ENCODE measurements at places on chromosomes 11 and 22. TPM values are rescaled to one million over a fixed set of nuclear protein-coding genes. Genes with fewer than 3 reads are reported as not detected.

The RIMBP3B gene
- total RNA-seq, result not detected

The MYOD1 gene
- not detected for total RNA-seq

The GGTLC3 gene
- total RNA-seq, result not detected

The VSIG10L2 gene
- not detected for total RNA-seq

DNA sequence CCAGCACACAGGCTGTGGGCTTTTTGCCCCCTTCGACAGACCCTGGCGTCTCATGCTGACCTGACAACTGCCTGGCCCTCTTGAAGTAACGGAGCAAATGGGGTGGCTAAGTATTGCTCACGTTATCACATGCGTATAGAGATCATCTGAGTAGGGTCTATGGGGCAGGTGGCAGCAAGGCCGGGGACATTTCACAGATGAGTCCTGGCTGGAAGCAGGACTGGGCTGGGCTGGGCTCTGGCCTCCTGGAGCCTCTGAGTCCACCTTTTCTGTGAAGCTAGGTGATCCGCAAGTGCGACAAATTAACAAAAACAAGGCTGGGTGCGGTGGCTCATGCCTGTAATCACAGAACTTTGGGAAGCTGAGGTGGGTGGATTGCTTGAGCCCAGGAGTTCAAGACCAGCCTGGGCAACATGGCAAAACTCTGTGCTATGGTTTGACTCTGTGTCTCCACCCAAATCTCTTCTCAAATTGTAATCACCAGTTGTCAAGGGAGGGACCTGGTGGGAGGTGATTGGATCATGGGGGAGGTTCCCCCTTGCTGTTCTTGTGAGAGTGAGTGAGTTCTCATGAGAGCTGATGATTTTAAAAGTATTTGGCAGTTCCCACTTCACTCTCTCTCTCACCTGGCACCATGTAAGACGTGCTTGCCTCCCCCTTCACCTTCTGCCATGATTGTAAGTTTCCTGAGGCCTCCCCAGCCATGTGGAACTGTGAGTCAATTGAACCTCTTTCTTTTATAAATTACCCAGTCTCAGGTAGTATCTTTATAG is 122.0 kb downstream of the MPPED1 start:
- DNase-seq, result no peak

GRCh38 chr11:100543386-100543785 is 143.7 kb upstream of the ARHGAP42 start:
- DNase-seq, result no peak

- no peak for DNase-seq
Measured at GRCh38 chr11:118834427-118835028, 43.6 kb upstream of the DDX6 start.

GRCh38 chr11:86212019-86212611 is 32.4 kb upstream of the EED start:
- no peak for DNase-seq

- DNase-seq, result no peak
Measured at GRCh38 chr11:131179836-131180235, 190.6 kb upstream of the NTM start.

GRCh38 chr11:63273685-63274084 is 30.3 kb upstream of the SLC22A25 start:
- no peak for DNase-seq

DNA sequence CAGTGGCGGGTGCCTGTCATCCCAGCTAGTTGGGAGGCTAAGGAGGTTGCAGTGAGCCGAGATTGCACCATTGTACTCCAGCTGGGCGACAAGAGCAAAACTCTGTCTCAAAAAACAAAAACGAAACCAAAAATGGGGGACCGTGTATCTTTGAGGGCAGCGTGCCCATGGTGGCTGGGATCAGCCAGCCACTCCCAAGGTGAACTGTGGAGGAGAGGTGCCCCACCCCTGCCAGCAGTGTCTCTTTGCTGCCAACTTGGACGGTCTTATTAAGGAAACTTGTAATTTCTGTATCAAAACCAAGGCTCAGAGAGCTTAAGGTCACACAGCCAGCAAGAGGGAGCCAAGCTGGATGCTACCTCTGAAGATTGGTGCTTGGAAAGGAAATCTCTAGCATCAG is 147.7 kb downstream of the CACNA1I start:
- DNase-seq, result no peak

DNA sequence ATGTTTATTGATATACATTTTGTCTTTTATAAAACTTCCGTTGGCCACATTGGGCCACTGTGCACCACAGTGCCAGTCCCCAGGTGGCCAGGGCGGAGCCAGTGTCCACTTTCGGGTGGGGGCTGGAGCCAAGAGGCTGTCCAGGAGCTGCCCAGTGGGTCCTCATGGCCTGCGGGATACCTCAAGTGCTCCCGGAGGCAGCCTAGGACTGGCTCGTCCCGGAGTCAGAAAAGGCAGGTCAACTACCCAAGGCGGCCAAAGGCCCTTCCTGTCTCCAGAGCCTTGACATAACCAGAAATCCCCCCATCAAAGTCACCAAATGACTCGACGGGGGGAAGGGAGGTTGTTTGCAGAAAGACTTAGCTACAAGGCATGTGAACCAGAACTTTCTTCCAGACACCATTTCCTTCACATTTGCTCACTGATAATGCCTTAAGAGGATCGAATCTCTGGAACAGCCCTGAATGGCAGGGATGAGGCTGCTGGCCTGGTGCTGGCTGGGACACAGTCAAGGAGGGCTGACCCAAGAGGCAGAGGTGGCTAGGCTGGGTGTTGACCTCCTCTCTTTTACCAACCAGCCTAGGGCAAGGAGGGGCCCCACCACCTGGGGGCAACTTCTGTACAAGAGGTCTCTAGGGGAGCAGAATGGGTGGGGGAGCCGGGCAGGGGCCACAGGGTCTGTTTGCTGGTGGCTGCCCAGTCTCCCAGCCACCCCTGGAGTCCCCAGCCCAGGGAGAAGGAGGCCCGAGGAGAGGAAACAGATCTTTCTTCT is 8.4 kb downstream of the MRGPRF start:
- DNase-seq, result no peak

GRCh38 chr22:39567135-39567946 is 3.2 kb upstream of the CACNA1I start:
- DNase-seq, result no peak

DNA sequence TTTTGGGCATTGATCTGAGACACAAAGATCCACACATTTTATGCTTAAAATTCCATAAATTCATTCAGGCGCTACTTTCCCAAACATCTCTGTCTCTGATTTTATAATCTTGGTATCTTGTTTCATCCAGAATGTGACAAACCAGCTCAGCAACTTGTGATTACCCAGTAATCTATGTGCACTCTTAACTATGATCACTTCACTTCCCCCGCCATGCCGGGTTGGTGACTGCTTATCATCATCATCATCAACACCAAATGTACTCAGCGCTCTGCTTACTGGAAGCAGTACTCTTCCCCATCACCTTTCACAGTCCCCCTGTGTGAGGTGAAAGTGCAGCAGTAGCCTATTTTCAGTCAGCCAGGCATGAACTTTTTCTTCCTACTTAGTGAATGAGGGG is 15.2 kb upstream of the MMP7 start:
- no peak for DNase-seq

DNA sequence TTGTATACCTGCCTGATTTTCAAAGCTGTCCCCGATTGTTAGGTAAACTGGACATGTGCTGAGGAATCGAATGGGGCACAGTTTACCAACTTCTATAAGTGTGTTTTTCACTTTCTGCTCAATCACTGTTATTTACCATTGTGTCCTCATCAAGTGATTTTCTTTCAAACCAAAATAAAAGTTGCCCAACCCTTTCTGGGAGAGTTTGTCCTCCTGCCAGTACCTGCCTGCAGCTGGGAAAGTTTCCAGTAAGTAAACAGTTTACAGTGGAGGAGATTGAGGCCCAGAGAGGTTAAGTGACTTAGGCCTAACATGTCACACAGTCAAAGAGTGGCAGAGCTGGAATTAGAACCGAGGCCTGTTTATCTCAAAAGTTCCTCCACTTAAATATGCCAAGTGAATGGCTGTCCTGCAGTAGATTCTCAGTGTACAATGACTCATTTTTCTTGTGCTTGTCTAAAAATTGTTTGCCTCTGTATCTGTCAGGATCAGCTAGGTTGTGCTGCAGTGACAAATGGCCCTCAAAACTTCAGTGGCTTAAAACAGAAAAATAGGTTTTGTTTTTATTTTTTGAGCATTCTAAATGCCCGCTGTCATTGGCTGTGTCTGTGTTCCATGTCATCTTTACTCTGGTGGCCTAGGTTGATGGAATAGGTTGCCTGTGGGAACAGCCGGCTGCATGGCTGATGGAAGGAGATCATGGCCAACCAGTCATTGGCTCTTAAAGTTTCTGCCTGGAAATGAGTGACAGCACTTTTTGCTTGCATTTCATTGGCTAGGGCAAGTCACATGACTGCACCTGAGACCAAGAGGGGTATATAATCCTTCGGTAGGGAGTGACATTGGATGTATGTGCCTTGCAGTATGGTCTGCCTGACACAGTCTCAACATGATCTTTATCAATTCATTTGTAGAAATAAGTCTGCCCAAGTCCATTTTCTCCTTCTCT is 61.8 kb upstream of the CRYBB3 start:
- DNase-seq, result peak; percentile 13

- no peak for DNase-seq
Measured at GRCh38 chr11:134519788-134520187, 107.7 kb upstream of the B3GAT1 start.

DNA sequence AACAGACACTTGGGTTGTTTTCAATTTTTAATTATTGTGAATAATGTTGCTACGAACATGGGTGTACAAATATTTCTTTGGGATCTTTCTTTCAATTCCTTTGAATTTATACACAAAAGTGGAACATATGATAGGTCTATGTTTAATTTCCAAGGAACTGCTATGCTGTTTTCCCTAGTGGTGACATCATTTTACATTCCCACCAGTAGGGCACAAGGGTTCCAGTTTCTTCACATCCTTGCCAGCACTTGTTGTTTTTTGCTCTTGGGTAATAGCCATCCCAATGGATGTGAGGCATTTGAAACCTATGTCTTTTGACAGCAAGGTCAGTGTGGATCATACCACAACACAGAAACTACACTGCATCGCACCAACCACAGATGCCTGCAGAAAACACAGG is 41.8 kb upstream of the SCN3B start:
- DNase-seq, result no peak

DNA sequence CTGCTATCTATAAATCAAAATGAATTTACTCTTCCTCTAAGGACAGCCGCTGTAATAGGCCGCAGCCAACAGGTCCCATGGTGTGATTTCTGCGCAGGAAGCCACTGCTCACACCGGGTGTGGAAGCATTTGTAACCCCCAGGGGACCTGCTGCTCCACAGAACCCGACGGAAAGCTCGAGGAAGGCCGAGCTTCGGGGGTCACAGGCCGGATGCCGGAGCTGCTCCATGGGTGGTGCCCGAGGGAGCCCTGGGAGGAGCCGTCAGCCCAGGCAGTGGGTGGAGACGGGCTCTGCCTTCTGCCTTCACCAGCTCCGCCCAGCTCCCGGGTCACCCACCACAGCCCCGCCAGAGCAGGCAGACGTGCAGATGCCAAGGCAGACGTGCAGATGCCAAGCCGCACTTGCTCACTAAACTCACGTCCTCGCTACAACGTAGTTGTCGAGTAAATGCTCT is 63.5 kb downstream of the BRD1 start:
- no peak for DNase-seq
